ENCODE measurements at places on chromosomes 11 and 22.

- no peak for DNase-seq
Measured at GRCh38 chr11:65381716-65382032, 772 bp downstream of the SLC25A45 start.

GRCh38 chr11:87355596-87355995 lies 317.9 kb downstream of the TMEM135 start:
- no peak for DNase-seq

DNA sequence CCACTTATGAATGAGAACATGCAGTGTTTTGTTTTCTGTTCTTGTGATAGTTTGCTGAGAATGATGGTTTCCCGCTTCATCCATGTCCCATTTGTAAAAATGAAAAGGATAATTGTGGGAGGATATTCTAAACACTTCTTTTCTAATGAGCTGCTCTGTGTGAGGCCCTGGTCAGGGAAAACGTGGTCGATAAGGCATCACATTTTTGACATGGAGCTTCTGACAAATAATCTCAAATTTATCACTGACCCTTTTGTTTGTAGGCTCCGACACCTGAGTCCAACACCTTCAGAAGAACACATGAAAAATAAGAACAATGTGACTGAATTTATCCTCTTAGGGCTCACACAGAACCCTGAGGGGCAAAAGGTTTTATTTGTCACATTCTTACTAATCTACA lies at the start of gene OR4A15:
Gene OR4A15, plus strand, starts transcription at position 301 of the 400 bp plus-strand sequence. Its CDS starts 0 bp downstream, at position 301.
- DNase-seq: no peak

DNA sequence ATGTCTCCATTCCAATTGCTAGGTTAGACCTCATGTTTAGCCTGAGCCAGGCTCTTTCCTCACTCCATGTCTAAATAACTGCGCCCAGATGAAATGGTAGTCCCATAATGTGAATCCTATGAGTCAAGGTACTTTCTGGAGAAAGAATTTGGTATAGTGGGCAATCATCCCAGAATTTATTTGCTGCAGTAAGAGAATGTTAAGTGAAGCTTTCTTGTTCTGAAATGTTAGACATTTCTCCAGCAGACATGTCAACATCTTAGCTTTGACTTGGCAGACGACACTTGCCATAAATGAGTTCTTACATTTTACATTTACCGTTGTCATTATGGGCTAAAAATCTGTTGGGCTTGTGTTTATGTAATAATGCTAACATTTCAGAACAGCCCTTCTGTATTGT lies 165.2 kb downstream of the PGR start:
- no peak for DNase-seq

DNA sequence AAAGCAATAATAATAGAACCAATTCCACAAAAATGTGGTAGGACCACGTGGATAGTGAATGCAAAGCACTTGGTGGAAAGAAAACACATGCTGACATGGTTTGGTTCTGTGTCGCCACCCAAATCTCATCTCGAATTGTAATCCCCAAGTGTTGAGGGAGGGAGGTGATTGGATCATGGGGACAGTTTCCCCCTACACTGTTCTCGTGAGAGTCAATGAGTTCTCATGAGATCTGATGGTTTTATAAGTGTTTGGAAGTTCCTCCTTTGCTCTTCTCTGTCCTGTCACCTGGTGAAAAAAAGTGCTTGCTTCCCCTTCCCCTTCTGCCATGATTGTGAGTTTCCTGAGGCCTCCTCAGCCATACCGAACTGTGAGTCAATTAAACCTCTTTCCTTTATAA lies 421.9 kb upstream of the CADM1 start:
- DNase-seq: no peak

DNA sequence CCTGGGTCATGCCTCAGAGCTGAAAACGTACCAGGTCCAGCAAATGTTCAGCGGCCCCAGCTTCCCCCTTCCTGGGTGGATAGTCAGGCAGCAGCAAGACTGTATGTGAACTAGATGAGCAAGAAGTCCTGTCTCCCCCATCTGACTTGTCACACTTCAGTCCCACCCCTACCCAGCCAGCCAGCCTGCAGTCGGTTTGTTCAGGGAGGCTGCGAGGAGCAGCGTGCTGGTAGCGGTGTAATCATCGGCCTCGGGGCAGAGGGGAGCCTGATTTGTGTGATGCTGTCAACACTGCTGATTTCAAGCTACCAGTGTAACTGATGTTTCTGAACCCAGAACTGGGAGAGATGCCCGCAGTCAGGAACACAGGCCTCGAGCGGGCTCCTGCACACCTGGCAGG lies 9.6 kb downstream of the TMEM258 start:
- no peak for DNase-seq

GRCh38 chr11:74283580-74284180 lies 27.8 kb downstream of the P4HA3 start:
- DNase-seq: no peak

- no peak for DNase-seq
Measured at GRCh38 chr22:38831166-38831945, 12.5 kb downstream of the NPTXR start.

DNA sequence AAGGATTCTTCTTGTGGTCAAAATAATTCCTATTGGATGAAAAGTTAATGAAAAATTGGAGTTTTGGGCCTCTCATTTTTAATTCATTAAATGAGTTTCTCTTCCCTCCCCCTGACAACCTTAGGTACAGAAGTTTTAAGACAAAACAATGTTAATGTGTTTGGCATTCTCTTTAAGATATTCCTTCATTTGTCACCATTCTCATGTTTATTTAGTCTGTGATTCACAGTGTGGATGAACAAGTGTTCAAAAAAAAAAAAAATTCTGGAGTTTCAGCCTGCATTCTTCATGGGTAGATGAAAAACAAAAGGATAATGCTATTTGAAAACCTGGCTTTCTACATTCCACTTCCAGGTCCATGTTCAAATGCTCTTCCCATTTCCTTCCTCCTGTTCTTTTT lies 172.6 kb upstream of the LUZP2 start:
- no peak for DNase-seq

DNA sequence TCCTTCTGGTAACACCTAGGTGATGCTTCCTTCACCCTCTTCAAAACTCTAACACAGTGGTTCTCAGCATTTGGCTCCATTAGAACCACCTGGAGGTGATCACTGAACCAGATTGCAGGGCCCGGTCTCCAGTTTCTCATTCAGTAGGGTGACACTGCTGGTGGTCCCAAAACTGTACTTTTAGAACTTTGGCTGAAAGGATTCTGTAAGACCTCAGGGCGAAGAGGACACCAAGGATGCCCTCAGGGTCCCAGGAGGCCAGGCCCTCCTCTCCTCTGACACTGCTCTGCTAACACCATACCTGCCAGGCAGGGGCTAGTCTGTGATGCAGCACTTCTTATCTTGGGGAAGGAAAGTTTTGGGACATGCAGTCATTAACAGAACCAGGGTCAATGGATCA lies 9.0 kb downstream of the VSTM5 start:
- no peak for DNase-seq

GRCh38 chr11:128394431-128395089 lies 192.8 kb downstream of the ETS1 start:
- no peak for DNase-seq

- DNase-seq: no peak
Measured at GRCh38 chr11:26245046-26245445, 86.9 kb upstream of the ANO3 start.

GRCh38 chr11:125190566-125190965 lies 26.0 kb downstream of the PKNOX2 start:
- DNase-seq: no peak

- no peak for DNase-seq
Measured at GRCh38 chr11:71096751-71097388, 155.5 kb downstream of the SHANK2 start.

DNA sequence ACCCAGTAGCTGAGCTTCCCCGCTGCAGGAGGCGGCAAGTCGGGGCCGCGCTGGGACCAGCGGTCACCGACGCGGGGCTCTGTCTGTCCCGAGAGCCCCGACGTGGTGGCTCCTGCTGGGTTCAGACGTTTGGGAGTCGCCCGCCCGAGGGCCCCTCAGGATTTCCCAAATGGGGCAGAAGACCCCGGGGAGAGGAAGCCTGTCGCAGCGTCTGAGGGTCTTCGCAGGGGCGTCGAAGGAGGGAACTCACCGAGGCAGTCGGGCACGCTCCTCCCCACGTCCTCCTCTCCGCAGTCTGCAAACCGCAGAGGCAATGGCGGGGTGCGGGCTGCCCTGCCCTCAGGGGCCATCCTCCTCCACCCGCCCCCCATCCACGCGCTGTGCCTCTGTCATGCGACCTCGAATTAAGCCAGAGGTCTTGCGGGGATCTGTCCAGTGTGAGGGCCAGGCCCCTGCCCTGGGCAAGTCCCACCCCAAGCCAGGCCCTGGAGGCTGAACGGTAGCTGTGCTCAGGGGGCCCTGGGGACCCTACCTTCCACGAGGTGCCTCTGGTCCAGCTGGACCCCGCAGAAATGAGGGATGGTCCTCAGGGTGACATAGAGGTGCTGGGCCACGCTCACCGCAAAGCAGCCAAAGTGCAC lies 12.5 kb downstream of the IL17REL start:
- DNase-seq: no peak

DNA sequence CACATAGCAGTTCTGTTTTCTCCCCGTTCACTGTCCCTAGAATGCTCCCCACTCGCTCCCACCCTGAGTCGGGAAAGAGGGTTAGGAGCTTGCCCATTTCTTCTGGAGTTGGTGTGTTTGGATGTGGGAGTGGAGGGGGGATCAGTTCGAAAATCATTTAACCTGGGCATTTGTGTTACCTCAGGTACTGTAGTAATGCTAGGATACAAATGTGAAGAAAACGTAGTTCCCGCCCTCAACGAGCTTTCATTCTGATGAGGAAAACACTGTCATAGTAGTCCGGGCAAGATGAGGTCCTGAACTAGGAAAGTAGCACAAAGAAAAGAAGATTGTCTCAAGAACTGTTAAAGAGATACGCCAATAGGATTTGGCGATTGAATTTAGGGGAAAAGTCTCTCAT lies 539 bp downstream of the SDHD start:
- no peak for DNase-seq

- DNase-seq: no peak
Measured at GRCh38 chr11:28910926-28911325, 802.7 kb downstream of the METTL15 start.

DNA sequence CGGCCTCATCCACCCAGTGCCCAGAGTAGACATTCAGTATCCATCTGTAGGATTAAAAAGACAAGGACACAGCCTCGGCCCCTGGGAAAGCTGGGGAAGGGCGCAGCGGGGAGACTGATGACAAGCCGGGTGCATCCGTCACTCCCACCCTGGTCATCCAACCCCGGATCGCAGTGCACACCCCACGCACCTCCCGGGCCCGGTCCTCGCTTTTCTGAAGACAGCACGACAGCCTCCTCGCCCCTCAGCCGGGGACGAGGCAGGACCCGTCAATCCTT lies 1.1 kb downstream of the FCHSD2 start:
- DNase-seq: no peak

GRCh38 chr22:34776817-34777216 lies 289.1 kb upstream of the ISX start:
- no peak for DNase-seq

- DNase-seq: no peak
Measured at GRCh38 chr11:61969838-61970662, 2.6 kb upstream of the FTH1 start.

DNA sequence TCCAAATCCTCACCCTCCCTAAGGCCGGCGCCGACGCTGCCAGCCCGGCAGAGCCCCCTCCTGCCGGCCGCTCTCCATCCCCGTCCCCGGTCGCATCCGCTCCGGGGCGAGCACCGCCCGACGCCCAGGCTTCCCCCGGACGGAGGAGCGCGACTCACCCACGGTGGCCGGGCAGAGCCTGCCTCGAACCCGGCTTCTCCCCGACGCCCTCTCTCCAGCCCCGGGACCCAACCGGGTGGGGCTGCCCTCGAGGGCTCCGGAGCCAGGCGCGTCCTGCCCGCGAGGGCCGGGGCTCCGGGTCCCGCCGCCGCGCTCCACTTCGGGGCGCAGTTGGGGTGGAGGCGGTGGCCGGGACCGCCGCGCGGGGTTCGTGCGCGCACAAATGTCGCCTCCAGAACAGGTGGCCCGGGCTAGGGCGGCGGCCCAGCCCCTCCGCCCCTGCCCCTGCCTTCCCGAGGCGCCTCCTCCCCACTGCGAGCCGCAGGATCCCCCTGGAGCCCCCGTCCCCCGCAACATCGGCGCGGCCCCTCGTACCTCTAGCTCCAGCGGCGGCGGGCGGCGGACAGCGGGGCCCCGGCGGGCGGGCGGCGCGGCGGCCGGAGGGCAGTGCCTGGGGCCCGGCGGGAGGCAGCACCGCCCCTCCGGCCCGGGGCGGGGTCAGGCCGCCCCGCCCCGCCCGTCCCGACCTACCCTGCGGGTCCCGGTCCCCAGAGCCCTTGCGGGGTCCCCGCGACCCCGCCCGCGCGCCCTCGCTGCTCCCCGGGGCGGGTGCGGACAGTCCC lies at the start of gene A4GALT:
Gene A4GALT, minus strand, starts transcription at position 608 of the 782 bp plus-strand sequence. CDS start 26,919 bp downstream, outside the sequence.
- DNase-seq: no peak

GRCh38 chr11:126404367-126404766 lies 48.9 kb downstream of the ST3GAL4 start:
- DNase-seq: no peak

Measured in CD8-positive, alpha-beta T cell (primary cell).